ENCODE measurements at places on chromosomes 2 and 18.

DNA sequence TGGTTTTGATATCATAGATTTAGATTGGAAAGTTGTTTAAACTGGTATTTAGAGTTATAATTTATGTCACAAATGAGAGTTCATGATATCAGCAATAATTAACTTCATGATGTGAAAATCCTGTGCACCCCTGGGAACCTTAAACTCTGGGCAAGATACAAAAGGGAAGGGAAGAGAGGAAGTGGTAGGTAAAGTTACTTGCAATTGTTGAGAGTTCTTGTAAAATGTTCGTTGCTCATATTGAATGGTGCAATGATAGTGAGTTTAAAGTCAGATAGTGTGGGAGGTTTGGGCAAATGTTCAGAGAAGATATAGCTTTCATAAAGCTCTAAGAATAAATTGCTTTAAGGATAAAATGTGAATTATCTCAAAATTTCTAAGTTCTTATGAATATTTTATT lies 75.4 kb downstream of the SP110 start:
- no peak for DNase-seq

DNA sequence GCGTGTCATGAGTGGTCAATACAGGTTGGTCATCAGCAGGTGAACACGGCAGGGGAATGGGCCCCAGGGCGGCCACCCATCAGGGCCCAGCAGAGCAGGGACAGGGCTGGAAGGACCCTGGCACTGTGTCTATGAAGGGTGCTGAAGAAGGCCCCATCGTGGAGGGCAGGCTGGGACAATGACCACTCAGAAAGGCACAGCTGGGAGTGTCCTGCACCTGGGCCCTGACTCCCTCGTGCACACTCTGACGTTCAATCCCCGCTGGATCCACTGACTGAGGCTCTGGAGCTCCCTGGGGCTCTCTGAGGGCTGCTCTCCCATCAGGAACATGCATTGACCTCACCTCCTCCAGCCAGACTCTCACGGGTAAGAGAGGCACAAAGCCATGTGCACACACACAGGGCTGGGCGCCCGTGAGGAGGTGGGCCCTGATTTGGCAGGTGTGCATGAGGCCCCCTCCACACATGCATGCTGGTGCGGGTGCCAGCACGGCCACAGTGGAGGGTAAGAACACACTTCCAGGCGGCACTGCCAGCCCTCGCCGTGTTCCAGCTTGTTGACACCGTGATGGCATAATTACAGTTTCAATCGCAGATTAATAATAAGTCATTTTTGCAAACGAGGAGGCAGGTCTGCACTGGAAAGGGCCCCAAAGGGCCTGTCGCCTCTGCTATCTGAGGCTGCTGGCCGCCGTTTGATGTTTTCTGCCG lies 58.5 kb downstream of the SMAD7 start:
- DNase-seq = no peak

DNA sequence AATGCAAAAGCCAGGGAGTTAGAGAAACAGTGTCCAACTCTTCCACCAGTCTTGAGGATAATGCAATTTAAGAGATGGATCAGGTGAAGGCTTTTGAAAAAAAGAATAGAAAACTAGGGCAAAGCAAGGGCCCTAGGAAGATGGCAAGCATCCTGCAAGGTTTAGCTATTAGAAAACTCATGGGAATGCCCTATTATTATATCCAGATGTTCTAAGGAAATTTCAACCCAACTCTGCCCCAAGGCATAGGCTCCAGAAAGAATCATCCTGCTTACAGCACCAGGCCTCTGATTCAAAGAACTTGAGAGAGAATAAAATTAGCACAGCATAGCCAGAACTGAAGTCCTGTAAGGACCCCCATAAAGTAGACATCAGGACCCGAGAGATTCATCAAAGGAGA lies 68.1 kb downstream of the EN1 start:
- DNase-seq = no peak

- DNase-seq = peak; percentile 10
Observed at GRCh38 chr2:48589170-48589767, 28.4 kb upstream of the GTF2A1L start.

- no peak for DNase-seq
Observed at GRCh38 chr18:35697869-35698268, 116.3 kb downstream of the GALNT1 start.

DNA sequence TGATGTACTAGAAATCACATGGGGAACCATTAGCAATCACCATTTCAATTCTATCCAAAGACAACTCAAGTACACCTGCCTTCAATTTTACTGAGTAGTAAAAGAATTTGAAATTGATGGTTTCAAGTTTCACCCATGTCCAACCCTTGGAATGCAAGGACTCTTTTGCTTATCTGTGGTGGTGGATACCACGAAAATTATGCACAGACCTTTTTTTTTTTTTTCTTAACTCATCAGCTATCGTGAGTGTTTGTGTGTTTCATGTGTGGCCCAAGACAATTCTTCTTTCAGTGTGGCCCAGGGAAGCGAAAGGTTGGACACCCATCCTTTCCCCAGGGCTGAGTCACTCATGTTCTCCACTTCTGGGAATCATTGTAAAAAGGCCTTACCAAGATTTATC lies 23.1 kb downstream of the ID2 start:
- DNase-seq = no peak

DNA sequence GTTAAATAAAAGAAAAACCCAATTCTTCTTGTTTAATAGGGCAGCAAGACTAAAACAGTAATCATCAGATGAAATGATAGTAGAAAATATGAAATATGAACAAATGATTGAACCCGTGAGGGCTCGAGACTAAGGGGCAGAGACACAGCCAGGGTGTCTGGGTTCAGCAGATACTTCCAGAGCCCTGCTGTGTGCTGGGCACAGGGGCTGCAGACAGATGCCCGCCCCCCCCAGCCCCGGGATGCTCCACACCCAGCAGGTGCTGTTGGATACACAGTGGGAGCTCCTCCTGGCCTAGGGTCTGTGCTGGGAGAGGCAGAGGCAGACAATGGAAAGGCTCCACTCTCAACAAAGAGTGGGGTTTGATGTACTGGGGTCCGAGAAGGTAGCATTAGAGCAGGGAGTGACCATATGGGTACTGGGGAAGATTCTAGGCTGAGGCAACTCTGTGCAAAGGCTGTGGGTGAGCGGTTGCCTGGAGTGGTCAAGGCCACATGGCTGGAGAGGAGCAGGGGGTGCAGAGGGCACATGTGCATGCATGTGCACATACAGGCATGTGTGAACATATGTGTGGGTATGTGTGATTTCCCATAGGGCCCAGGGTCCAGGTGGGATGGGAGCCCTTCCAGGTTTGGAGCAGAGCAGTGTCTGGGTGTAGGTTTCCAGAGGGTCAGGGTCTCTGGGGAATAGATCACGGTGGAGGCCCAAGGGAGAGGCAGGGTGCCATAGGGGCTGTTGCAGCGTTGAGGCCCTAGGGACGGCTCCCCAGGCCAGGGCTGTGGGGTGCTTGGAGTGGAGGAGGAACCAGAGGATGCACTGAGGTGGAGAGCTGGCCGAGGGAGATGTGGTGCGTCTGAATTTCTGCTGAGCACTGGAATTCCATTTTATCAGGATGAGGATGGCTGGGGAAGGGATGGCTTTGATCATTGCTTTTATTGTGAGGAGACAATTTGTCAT lies 36.7 kb downstream of the LDLRAD4 start:
- DNase-seq = no peak

- DNase-seq = peak; percentile 43
Observed at GRCh38 chr2:7012141-7012764, 95.0 kb downstream of the RNF144A start.

GRCh38 chr2:126431136-126431535 lies 224.8 kb upstream of the GYPC start:
- no peak for DNase-seq

DNA sequence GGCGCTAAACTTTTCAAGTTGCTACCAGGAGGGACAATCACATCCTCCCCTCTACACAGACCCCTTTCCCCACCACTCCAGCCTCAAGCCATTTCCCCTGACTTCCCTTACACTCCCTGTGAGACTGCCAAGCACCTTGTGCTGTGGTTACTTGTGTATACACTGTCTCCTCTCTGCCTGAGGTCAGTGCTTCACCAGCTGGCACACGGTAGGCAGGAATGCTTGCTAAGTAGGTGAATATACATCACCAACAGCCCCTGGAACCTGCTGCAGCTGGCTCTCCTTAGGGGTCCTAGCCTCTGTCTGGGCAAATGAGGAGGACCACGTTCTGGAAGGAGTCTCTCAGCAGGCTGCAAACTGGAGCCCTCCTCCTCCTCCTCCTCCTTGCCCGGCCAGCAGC lies 38.3 kb upstream of the ACAA2 start:
- DNase-seq = no peak

- no peak for DNase-seq
Observed at GRCh38 chr18:31973929-31974546, 31.1 kb upstream of the TRAPPC8 start.

GRCh38 chr18:63823516-63824219 lies 48.5 kb downstream of the SERPINB7 start:
- DNase-seq = no peak

DNA sequence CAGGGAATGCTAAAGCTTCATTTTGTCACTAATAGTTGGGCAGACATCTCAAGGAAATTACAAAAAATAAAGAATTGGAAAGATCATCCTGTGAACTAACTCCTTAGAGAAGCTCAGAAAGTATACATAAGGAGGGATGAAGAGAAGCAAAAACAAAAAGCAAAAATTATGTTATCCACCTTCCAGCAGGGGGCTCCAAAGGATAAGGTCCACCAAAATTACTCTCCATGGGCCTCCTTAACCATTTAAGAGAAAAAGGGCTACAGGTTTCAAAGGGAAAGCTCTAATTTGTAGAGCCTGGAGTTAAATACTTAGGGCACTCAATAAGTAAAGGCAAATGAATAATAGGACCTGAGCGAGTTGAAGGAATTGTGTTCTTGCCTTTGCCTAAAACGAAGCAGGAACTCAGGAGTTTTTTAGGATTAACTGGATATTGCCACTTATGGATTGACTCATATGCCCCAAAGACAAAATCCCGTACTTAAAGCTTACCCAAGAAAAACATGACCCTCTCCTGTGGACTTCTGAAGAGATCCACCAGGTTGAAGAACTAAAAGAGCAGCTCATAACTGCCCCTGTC lies 1167.9 kb downstream of the DSC3 start:
- DNase-seq = peak; percentile 3

GRCh38 chr2:5913711-5914395 lies 221.7 kb downstream of the SOX11 start:
- DNase-seq = no peak

DNA sequence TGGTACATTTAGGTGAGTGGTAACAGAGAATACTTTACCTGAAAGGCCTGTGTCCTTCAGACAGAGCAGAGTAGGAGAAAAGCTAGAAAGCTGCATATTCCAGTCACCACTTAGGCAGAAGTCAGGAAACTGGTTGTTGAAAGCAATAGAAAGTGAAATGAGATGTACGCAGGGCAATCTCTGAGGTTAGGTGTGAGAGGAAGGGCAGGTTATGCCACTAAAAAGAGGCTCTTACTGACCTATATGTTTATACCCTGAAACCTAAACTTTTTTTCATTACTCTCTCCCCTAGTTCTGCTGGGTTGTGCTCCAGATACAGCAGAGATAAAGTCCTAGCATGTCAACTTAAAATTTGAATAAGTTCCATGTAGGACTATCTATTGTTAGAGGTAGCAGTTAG lies 93.5 kb downstream of the COX7A2L start:
- DNase-seq = no peak

GRCh38 chr2:76930056-76930744 lies 592.0 kb downstream of the LRRTM4 start:
- no peak for DNase-seq
